ENCODE measurements at places on chromosomes 16 and 17. TPM values are rescaled to one million over a fixed set of nuclear protein-coding genes. Genes with fewer than 3 reads are reported as not detected.

- no peak for DNase-seq
These were observed 131.5 kb upstream of the TNRC6C start for GRCh38 chr17:77827039-77827438.

DNA sequence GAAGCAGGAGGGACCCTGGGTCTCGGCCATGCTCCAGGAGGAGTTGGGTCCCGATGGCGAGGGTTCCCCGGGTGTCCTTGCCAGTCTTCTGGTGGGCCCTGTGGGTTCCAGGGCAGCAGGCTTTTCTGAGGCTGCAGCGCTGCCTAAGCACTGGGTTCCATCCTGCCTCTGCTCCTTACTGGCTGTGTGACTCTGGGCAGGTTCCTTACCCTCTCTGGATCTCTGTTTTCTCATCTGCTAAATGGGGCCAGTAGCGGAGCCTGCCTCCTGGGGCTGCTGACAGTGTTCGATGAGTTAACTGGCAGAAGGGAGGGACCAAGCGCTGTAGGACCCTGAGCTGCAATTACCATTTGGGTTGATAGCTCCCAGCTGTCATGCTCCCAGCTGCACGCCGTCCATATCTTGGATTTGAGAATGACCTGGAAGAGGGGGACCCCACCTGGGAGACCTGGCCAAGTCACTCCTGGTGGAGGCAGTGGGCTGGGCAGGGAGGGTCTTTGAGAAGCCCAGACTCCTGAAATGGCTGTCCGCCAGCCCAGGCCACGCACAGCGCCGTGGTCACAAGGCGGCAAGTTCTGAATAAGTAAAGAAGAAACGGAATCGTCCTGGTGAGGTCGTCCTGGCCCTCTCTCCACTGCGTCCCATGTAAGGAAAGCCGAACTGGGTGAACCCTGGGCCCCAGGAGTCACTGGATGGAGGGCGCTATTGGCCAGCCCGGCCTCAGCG is 47.2 kb upstream of the GSE1 start:
- DNase-seq, result no peak

GRCh38 chr16:74582970-74583369 is 23.9 kb downstream of the GLG1 start:
- DNase-seq, result no peak

CORO6 gene
- 25.5 TPM for polyA plus RNA-seq

HAS3 gene
- polyA plus RNA-seq, result 0.27 TPM

ITGAL gene
- polyA plus RNA-seq, result 10.6 TPM
